Testis (tissue), 5 donors: ENCODE measurements at places on chromosomes 2 and 18.

DNA sequence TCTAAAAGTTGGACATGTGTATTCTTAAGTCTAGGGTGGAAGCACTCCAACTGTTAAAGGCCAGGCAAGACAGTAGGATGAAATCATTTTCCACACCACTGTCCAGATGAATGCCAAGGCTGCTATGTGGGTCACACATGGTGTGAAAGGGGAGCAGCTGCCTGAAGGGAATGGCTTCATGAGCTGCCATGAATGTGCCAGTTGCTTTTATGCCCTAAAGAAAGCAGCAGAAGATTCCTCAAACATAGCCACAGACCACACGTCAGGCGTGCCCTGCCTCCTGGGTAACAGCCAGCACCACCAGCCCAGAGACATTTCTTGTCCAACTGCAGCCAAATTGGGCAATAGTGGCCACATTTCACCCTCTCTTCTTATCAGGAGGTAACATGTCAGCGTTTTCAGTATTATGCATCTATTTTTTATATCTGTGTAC lies 130.2 kb downstream of the MTCL1 start:
- no peak for DNase-seq
- H3K27ac ChIP-seq, result no peak overlapping the region
- H3K36me3 ChIP-seq, result no peaks in the 10 kb centered on the region
- no peak overlapping the region for H3K4me3 ChIP-seq

- H3K4me1 ChIP-seq, result peaks cover 25% of the 10 kb centered on the region
- no peaks in the 10 kb centered on the region for H3K36me3 ChIP-seq
- no peak overlapping the region for H3K4me3 ChIP-seq
- H3K27ac ChIP-seq, result no peak overlapping the region
These were observed 1.6 kb upstream of the RALB start for GRCh38 chr2:120251078-120251477.

- DNase-seq, result no peak
- H3K4me3 ChIP-seq, result no peak overlapping the region
These were observed 269.0 kb downstream of the TCF4 start for GRCh38 chr18:55318951-55319441.

GRCh38 chr2:180790891-180791290 lies 189.5 kb upstream of the UBE2E3 start:
- no peaks in the 10 kb centered on the region for H3K36me3 ChIP-seq
- no peak for DNase-seq
- no peaks in the 10 kb centered on the region for H3K27me3 ChIP-seq
- H3K27ac ChIP-seq, result no peak overlapping the region

DNA sequence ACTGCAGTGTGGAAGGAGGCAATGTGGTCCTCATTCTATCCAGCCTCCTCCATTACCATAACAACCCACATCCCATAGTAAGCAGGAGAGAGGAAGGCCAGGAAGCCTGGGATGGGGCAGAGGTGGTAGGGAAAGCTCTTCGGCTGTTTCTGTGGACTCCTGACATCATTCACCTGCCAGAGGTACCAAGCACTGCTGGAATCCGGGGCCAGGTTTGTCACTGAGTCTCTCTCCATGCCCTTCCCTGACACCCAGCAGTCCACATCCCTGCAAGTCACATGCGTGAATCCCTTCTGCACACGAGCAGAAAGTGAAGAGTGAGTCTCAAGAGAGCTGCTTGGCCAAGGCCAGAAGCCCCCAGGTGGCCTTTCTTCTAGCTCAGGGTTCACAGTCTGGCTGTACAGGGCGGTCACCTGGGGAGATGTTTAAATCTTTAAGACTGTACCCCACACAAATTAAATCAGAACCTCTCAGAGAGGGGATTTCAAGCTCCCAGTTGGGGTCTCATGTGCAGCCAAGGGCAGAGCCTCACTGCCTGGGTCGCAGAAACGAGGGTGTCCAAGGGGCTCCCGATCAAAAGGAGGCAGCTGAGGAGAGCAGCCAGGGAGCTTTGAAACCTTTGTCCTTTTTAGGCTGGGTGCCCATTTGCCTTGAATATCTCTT lies 94.2 kb downstream of the ARMC9 start:
- no peak overlapping the region for H3K4me3 ChIP-seq
- no peak for DNase-seq
- H3K27me3 ChIP-seq, result no peaks in the 10 kb centered on the region
- no peaks in the 10 kb centered on the region for H3K36me3 ChIP-seq
- H3K27ac ChIP-seq, result no peak overlapping the region
- no peaks in the 10 kb centered on the region for H3K4me1 ChIP-seq

- no peak for DNase-seq
- H3K27me3 ChIP-seq, result no peaks in the 10 kb centered on the region
- no peaks in the 10 kb centered on the region for H3K4me1 ChIP-seq
- H3K36me3 ChIP-seq, result no peaks in the 10 kb centered on the region
- no peak overlapping the region for H3K4me3 ChIP-seq
These were observed 620.6 kb upstream of the ID2 start for GRCh38 chr2:8061219-8061618.

- no peak for DNase-seq
- no peak overlapping the region for H3K4me3 ChIP-seq
- H3K27ac ChIP-seq, result no peak overlapping the region
- no peaks in the 10 kb centered on the region for H3K36me3 ChIP-seq
These were observed 90.4 kb downstream of the PTRHD1 start for GRCh38 chr2:24702800-24703199.

- H3K4me3 ChIP-seq, result no peak overlapping the region
- no peak for DNase-seq
- H3K27ac ChIP-seq, result peak overlapping the region; percentile 81
- peaks cover 41% of the 10 kb centered on the region for H3K4me1 ChIP-seq
These were observed 168.2 kb downstream of the ZEB2 start for GRCh38 chr2:144351687-144352086.

GRCh38 chr18:25100418-25100817 lies 251.5 kb downstream of the ZNF521 start:
- peaks cover 10% of the 10 kb centered on the region for H3K4me1 ChIP-seq
- H3K27me3 ChIP-seq, result no peaks in the 10 kb centered on the region
- H3K27ac ChIP-seq, result no peak overlapping the region
- H3K36me3 ChIP-seq, result no peaks in the 10 kb centered on the region

GRCh38 chr2:159605441-159606178 lies 10.7 kb downstream of the BAZ2B start:
- no peaks in the 10 kb centered on the region for H3K36me3 ChIP-seq
- no peak overlapping the region for H3K27ac ChIP-seq
- H3K27me3 ChIP-seq, result no peaks in the 10 kb centered on the region
- no peak for DNase-seq
- H3K4me1 ChIP-seq, result peaks cover 9% of the 10 kb centered on the region
- H3K4me3 ChIP-seq, result no peak overlapping the region

DNA sequence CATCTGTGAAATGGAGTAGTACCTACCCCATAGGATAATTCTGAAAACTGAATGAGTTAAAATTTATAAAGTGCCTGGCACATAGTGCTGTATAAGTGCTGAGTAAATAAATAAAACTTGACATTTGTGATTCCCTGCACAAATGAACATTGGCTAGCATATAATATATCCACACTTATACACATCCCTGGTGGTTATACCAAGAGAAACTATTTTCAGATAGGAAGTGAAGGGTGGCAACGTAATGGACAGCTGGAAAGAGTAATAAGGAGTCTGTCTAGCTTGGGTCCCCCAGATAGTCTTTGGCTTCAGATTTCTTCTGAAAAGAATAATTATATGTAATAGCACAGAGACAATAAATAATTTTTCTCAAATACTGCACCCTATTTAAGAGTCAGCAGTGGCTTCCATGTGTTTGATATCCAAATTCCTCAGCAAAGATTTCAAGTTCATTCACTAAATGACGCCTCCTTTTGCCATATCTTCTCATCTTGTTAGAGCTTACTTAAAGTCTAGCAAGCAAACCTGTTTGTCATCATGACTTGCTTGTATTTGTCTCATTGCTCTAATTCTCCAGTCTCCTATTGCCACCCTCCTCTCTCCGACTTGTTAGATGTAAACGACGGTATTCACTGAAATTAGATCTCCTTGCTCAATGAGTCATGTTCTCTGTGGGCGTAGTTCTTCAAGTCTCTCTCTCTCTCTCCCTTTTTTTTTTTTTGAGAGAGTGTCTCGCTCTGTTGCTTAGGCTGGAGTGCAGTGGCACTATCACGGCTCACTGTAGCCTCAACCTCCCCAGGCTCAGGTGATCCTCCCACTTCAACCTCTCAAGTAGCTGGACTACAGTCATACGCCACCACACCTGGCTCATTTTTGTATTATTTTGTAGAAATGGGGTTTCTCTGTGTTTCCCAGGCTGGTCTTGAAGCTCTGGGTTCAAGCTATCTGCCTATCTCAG lies 8.7 kb upstream of the ADGRF3 start:
- no peak for DNase-seq
- no peaks in the 10 kb centered on the region for H3K36me3 ChIP-seq
- H3K4me3 ChIP-seq, result no peak overlapping the region
- H3K27ac ChIP-seq, result no peak overlapping the region
- no peaks in the 10 kb centered on the region for H3K4me1 ChIP-seq

DNA sequence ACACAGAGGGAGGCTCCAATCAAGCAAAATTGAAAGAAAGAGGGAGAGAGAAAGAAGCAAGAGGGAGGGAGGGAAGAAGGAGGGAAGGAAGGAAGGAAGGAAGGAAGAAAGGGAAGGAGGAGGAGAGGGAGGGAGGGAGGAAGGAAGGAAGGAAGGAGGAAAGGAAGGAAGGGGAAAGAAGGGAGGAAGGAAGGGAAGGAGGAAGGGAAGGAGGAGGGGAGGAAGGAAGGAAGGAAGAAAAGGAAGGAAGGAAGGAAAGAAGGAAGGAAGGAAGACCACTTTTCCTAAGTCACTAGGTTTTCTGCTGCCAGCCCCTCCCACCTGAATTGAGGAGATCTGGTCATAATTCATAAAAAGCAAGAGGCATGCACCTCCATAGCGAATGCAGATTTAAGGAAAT lies 287.0 kb downstream of the SP3 start:
- no peak for DNase-seq
- H3K4me1 ChIP-seq, result no peaks in the 10 kb centered on the region
- H3K27ac ChIP-seq, result no peak overlapping the region
- no peaks in the 10 kb centered on the region for H3K36me3 ChIP-seq
